ENCODE measurements at places on chromosomes 13 and 19.

GRCh38 chr19:33385956-33386355 is 12.4 kb downstream of the CEBPG start:
- no peaks in the 10 kb centered on the region for H3K27me3 ChIP-seq
- no peaks in the 10 kb centered on the region for H3K36me3 ChIP-seq
- no peak for DNase-seq
- no peaks in the 10 kb centered on the region for H3K4me1 ChIP-seq
- H3K4me3 ChIP-seq, result no peak overlapping the region

GRCh38 chr19:53101518-53101917 is 1.7 kb downstream of the ZNF160 start:
- H3K4me1 ChIP-seq, result no peaks in the 10 kb centered on the region
- H3K27me3 ChIP-seq, result no peaks in the 10 kb centered on the region
- no peaks in the 10 kb centered on the region for H3K36me3 ChIP-seq
- no peak overlapping the region for H3K27ac ChIP-seq
- DNase-seq, result no peak

DNA sequence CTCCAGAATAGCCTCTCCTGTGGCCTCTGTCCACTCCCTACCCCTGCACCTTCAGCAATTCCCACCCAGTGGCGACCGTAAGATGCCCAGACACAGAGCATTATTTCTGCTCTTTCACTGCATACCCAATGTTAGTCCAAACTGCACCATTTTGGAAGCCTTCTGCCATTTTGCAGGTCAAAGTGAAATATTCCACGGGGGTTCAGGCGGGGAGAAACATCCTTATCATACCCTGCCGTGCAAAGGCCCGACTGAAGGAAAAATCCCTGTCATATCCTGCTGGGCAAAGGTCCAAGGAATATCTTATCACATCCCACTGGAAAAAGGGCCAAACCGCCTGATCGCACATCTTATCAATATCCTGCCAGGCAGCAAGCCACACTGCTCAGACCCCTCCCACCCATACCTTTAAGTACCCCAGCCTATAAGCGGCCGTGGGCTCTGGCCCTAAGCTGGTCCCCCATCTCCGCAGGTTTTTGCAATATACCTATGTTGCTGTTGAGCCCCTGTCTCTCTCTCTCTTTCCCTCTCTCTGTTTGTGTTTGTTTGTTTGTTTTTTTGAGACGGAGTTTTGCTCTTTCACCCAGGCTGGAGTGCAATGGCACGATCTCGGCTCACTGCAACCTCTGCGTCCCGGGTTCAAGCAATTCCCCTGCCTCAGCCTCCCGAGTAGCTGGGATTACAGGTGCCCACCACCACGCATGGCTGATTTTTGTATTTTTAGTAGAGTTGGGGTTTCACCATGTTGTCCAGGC is 18.2 kb downstream of the CLEC11A start:
- H3K4me1 ChIP-seq, result 0 out of 2 replicates have a peak, but pooled peaks cover 4% of the 10 kb centered on the region
- no peaks in the 10 kb centered on the region for H3K36me3 ChIP-seq
- no peaks in the 10 kb centered on the region for H3K27me3 ChIP-seq
- no peak overlapping the region for H3K4me3 ChIP-seq
- no peak for DNase-seq

DNA sequence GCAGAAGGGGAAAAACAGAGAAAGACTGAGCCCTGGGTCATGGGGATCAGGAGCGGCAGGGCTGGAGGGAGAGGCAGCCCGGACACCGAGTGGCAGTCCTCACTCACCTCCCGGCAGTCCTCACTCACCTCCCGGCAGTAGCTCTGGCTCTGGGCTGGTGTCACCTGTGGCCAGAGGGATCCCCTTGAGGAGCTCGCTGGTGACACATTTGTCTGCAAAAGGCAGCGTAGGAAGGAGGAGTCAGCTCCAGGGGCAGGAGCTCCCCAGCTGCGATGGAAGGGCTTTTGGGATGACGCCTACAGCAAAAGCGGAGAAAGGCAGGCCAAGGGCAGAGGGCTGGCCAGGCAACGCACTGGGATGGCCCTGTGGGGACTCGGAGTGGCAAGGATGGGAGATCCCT is 739 bp downstream of the EIF3G start:
- H3K36me3 ChIP-seq, result peaks cover 22% of the 10 kb centered on the region
- no peaks in the 10 kb centered on the region for H3K4me1 ChIP-seq
- no peaks in the 10 kb centered on the region for H3K27me3 ChIP-seq
- DNase-seq, result no peak

GRCh38 chr19:50722201-50723013 is 757 bp upstream of the CLEC11A start:
- no peak overlapping the region for H3K27ac ChIP-seq
- peaks cover 36% of the 10 kb centered on the region for H3K4me1 ChIP-seq
- no peak overlapping the region for H3K4me3 ChIP-seq
- peaks cover 32% of the 10 kb centered on the region for H3K27me3 ChIP-seq
- no peaks in the 10 kb centered on the region for H3K36me3 ChIP-seq
- DNase-seq, result no peak

- H3K27me3 ChIP-seq, result no peaks in the 10 kb centered on the region
- no peaks in the 10 kb centered on the region for H3K36me3 ChIP-seq
- no peak overlapping the region for H3K27ac ChIP-seq
- no peak for DNase-seq
- no peak overlapping the region for H3K4me3 ChIP-seq
- H3K4me1 ChIP-seq, result no peaks in the 10 kb centered on the region
These were observed 11.0 kb downstream of the SIGLEC11 start for GRCh38 chr19:49949742-49950589.

DNA sequence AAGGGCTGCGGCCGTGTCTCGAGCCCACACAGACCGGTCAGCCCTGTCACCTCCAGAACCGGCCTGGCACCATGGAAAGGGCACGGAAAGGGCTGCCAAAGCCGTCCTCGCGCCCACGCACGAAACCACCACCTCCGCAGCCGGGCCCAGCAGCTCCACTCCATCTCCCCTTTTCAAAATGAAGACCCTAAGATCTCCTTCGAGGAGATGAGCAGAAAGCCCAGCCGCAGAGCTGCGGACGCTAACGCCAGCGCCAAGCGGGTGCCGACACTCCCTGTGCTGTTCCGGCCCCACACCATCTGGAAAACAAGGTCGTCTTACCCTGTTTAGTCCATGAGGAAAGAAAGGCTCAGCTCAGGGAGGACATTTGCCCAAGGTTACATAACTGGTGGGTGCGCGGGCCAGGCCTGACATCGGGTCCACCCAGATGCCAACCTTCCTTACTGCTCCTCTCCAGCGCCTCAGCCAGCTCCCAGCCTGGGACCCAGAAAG is 131.1 kb downstream of the FOXO1 start:
- H3K36me3 ChIP-seq, result no peaks in the 10 kb centered on the region
- H3K27ac ChIP-seq, result no peak overlapping the region
- no peak overlapping the region for H3K4me3 ChIP-seq
- no peak for DNase-seq
- H3K27me3 ChIP-seq, result no peaks in the 10 kb centered on the region

DNA sequence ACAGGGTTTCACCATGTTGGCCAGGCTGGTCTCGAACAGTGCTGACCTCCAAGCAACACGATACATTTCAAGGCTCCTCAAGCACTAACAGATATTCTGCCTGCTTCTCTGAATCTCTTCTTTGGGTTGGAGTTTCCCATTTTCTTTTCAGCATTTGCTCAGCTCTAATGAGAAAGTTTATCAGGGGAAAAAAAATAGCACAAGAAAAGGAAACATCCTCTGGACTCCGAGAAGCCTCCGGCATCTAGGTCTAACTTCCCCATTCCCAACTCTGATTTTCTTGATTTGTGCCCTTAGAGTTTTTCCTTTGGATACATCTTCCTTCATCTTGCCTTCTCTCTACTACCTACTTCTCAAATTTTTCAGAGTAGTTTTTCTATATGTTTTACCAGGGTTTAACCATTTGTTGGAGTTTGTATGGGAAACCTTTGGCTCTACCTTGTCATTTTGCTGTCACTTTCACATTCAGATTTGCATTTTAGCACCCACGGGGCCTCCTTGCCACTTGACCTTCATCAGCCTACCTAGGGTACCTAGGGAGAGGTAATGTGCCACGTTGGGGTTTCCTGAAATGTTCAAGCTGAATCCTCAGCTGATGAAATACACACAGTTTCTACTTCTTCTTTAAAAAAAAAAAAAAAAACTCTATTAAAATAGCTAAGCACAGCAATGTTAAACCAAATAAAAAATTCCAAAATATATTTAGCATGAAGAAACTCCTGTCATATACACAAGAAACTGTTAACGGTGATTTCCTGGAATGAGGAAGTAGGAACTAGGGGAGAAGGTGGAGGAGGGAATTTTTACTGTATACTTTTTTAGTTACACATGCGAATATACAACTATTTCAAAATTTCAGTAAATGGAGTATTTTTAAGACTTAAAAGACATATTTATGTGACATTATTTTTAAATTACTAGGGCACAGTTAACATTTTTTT is 5.1 kb upstream of the USP12 start:
- DNase-seq, result no peak
- H3K36me3 ChIP-seq, result no peaks in the 10 kb centered on the region
- no peaks in the 10 kb centered on the region for H3K4me1 ChIP-seq
- H3K27me3 ChIP-seq, result no peaks in the 10 kb centered on the region
- no peak overlapping the region for H3K27ac ChIP-seq

DNA sequence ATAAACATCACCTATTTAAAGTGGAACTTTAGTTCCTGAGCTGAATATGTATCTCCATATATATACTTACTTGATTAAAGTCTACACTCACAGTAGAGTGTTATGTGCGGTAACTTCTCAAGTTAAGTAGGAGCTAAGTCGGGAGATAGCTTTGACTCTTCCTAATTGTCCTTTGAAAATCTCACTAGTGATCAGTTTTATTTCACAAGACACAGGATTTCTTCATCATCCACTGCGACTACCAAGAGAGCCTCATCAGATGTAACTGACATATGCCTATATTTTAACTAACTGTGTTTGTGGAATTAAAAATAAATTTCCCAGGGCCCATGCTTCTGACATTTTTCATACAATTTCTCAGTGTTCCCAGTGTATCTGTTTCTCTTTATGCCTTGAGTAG is 1664.0 kb downstream of the EFNB2 start:
- no peak overlapping the region for H3K27ac ChIP-seq
- DNase-seq, result no peak
- H3K27me3 ChIP-seq, result no peaks in the 10 kb centered on the region
- H3K36me3 ChIP-seq, result no peaks in the 10 kb centered on the region
- H3K4me1 ChIP-seq, result no peaks in the 10 kb centered on the region

DNA sequence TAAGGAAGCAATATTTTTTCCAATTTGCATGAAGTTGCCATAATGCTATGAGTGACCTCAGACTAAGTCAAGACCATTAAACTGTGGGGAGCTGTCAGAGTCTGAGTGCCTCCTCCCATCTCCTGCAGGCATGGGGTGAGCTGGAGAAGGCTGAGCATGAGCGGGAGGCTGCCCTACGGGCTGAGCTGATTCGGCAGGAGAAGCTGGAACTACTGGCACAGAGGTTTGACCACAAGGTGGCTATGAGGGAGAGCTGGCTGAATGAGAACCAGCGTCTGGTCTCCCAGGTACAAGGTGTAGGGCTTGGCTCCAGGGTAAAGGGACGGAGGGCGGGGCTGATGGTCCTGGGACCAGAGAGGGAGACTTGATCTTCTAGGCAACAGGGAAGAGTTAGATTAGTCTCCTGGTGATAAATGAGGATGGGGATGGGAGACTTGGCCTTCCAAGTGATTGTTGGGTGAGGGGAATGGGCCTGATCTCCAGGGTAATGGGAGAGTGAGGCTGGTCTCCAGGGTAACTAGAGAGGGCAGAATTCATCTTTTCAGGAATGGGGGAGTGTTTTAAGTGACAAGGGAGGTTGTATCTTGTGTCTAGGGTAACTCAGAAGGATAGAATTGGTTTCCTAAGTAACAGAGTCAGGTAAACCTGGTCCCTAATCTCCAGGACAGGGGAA is 36.0 kb downstream of the SPTBN4 start:
- H3K4me1 ChIP-seq, result no peaks in the 10 kb centered on the region
- H3K27ac ChIP-seq, result no peak overlapping the region
- DNase-seq, result no peak
- H3K27me3 ChIP-seq, result no peaks in the 10 kb centered on the region

DNA sequence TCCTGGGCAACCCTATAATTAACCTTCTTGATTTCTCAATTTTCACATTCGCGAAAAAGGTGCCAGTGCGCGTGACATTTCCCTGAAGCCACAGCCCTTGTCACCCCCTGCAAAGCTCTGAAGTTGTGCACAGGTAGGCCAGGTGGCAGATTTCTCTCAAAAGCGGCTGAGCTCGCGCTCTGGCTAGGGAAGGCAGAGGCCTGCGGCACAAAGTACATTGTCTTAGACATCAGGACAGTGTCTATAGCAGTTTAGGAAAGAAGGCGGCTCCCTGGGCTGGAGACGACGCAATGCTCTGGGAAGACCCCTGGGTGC is 42.9 kb upstream of the ZNF14 start:
- DNase-seq, result no peak
- no peaks in the 10 kb centered on the region for H3K4me1 ChIP-seq
- no peaks in the 10 kb centered on the region for H3K27me3 ChIP-seq
- H3K27ac ChIP-seq, result peak overlapping the region; percentile 53
- peak overlapping the region; percentile 79 for H3K4me3 ChIP-seq

- DNase-seq, result no peak
- no peaks in the 10 kb centered on the region for H3K4me1 ChIP-seq
- H3K27me3 ChIP-seq, result no peaks in the 10 kb centered on the region
- H3K36me3 ChIP-seq, result no peaks in the 10 kb centered on the region
- no peak overlapping the region for H3K27ac ChIP-seq
These were observed 636.1 kb upstream of the GPC6 start for GRCh38 chr13:92590503-92590908.

DNA sequence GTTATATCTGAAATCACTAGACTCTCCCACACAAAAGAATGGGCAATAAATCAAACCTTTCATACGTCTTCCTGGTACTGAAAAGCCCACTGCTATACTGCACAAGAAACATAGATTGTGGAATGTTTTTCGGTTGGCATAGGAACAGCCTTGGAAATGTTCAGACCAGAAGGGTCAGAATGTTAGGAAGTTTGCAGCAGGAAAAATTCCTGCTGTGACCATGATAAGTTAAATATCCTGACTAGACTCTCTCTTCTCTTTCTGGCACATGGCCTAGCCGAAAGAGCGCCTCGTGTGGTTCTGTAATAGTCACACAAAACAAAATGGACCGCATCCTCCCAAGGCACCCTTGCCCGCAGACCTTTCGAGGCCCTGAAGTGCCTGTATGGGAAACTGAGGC is 427.2 kb downstream of the COG6 start:
- H3K27me3 ChIP-seq, result no peaks in the 10 kb centered on the region
- H3K27ac ChIP-seq, result no peak overlapping the region
- DNase-seq, result no peak
- no peak overlapping the region for H3K4me3 ChIP-seq
- no peaks in the 10 kb centered on the region for H3K36me3 ChIP-seq
- H3K4me1 ChIP-seq, result peaks cover 7% of the 10 kb centered on the region

GRCh38 chr13:110540871-110541525 is 20.5 kb downstream of the RAB20 start:
- H3K27ac ChIP-seq, result no peak overlapping the region

- no peak for DNase-seq
- peaks cover 7% of the 10 kb centered on the region for H3K36me3 ChIP-seq
- no peak overlapping the region for H3K4me3 ChIP-seq
These were observed 110.9 kb downstream of the IER2 start for GRCh38 chr19:13260883-13261653.

Data from H1 (cell line).